KG1 (cell line): ENCODE measurements at places on chromosomes 16 and 17.

DNA sequence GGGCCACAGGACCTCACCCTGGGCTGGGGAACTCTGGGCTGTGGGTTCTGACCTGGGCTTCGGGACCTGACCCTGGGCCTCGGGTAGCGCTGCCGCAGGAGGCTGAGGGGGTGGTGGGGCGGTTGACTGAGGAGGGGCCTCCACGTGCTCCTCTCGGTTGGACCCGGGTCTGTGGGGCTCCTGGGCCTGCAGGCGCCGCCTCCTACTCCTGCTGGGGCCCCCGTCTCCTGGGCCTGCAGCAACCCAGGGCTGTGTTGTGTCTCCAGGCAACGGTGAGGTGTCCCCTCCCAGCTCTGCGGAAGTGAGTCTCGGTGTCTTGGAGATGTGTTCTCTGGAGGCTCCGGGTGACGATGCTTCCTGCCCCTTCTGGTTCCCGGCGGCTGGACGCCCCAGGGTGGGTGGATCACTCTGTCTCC is 41.5 kb upstream of the GNG13 start:
- no peak for DNase-seq

GRCh38 chr17:44961921-44962350 is 6.2 kb downstream of the C1QL1 start:
- DNase-seq: no peak

- no peak for DNase-seq
Observed at GRCh38 chr16:67530013-67530939, 1.6 kb downstream of the RIPOR1 start.

DNA sequence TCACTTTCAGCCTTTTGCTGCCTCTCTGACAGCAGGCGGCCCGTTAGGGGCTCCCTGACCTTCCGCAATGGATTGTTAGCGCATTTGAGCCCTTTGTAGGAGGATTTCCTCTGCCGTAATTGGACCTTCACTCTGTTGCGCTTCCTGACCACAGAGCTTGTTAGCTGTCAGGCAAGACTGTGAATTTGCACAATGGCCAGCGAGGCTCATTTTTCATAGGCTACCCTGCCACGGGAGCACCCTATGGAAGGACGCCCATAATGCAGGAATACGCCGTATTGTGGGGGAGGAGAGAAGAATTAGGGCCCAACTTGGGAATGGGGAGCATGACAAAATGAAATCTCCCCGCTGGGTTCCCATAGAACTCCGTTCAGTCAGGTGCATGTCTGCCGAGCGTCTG is 205.2 kb upstream of the NLRP1 start:
- no peak for DNase-seq

GRCh38 chr16:4376126-4376892 is 4.7 kb downstream of the VASN start:
- no peak for DNase-seq

DNA sequence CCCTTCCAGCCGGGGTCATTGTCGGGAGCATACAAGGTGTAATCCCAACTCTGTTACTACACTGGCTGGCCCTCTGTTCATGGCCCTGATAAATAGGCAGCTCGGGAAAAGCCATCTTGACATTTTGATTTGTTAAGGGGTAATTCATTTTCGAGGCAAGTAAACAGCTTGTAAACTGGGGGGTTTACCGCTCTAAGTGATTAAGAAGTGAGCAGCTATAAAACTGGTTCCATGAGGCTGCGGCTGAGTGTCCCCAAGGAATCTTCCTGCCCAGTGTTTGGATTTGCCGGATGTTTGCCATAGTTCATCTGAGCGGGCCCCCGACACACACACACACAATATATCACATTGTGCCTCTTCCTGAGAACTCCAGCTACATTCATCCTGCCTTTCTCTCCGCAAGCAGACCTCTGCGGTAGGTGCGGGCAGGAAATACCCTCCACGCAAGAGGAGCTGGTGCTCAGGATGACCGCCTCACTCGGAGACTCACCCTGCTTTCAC is 92.2 kb downstream of the SOCS1 start:
- no peak for DNase-seq

- DNase-seq: no peak
Observed at GRCh38 chr17:33949100-33949499, 306.0 kb upstream of the CCL2 start.

GRCh38 chr16:6645768-6646568 is 686.7 kb upstream of the RBFOX1 start:
- DNase-seq: no peak

- DNase-seq: no peak
Observed at GRCh38 chr16:70257391-70257790, 5.7 kb upstream of the EXOSC6 start.

- no peak for DNase-seq
Observed at GRCh38 chr17:31453896-31454295, 62.4 kb downstream of the RAB11FIP4 start.

DNA sequence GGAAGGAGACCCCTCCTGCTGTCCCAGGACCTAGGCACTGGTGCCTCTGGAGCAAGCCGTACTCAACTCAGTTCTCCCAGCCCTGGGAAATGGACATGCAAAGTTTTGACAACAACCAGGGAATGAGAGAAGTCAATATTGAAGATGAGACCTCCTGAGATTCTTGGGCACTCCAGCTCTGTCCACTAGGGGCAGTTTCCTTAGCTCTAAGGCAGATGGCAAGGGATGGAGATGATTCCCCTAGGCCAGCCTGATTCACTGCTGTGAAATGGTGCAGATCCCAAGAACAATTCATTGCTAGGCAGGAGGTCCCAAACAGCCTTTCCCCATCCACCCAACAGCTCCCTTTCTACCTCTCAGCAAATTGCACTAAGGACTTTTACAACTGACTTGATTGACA is 20.5 kb upstream of the SDR42E2 start:
- DNase-seq: no peak

- DNase-seq: no peak
Observed at GRCh38 chr16:88578446-88579313, 8.5 kb downstream of the ZC3H18 start.

DNA sequence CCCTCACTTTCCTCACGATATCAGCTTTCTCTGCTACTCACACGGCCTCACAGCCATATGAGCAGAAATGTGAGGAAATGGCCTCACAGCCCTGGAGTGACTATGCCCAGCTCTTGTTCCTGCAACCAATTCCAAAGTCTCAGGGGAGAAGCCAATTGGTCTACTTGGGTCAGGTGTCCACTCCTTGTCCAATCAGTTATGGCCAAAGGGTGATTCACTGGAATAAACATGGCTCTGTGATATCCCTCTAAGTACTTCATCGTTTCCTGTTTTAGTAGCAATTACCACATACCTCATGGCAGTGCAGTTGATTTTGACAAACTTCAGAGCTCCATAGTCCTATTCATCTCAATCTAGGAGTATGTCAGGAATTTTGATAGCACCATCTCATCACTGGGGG is 195.4 kb downstream of the KATNIP start:
- no peak for DNase-seq

DNA sequence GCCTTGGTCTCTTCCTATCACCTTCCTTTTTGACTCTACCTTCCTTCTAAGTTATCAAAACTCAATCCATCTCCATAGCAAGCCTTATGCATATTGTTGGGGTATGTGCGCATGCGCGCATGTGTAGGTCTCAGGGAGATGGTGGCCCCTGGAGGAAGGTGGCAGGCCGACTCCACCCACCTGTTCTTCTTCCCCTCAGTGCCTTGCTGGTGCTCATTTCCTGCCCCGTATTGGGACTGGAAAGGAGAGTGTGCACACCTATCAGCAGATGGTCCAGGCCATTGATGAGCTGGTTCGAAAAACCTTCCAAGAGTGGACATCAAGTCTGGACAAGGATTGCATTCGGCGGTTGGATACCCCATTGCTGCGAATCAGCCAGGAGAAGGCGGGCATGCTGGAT is 25.2 kb downstream of the DNAH2 start:
- DNase-seq: no peak

DNA sequence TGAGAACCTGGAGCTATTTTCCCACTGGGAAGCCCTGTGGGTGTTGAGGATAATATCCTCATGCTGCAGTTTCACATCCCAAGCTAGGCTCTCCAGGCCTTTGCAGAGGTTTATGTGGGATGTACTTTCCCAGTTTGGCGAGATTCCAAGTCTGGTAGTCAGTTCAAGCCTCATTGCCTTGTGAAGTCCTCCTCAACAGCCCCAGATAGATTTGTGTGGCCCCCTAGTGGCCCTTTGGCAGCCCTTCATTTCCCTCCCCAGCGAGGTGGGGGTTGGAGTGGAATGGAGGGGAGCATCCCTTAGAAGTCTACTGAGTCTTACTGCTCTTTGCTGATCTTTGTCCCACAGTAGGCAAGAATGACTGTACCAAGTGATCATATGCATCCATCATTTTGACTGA is 137.9 kb downstream of the CDH11 start:
- DNase-seq: no peak

DNA sequence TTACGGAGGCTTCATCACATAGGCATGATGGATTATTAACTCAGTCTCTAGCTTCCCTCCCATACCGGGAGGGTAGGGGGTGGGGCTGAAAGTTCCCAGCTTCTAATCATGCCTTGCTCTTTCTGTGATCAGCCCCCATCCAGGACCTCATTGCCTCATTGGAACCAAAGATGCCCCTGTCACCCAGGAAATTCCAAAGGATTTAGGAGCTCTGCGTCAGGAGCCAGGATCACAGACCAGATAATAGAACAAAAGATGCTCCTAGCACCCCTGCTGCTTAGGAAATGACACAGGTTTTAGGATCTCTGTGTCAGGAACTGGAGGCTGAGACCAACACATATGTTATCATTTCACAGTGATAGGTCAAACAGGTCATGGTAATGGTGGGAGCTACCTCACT is 9.7 kb downstream of the USB1 start:
- DNase-seq: no peak

DNA sequence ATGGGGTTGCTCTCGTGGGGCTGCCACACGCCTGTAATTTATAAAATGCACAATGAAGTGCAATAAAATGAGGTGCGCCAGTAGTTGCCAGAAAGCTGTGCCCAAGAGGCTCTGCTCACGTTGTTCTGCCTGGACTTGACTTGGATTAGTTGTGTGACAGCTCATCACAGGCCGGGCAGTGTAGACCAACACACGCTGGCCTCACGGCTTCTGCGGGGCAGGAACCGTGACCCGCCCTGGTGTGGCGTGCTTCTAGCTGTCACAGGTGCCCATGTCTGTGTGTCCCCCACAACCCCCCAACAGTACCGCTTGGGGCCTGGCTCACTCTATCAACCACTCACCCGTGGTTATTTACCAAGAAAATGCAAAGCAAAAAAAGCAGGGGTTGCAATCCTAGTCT is 112.2 kb upstream of the ZNF750 start:
- DNase-seq: no peak

DNA sequence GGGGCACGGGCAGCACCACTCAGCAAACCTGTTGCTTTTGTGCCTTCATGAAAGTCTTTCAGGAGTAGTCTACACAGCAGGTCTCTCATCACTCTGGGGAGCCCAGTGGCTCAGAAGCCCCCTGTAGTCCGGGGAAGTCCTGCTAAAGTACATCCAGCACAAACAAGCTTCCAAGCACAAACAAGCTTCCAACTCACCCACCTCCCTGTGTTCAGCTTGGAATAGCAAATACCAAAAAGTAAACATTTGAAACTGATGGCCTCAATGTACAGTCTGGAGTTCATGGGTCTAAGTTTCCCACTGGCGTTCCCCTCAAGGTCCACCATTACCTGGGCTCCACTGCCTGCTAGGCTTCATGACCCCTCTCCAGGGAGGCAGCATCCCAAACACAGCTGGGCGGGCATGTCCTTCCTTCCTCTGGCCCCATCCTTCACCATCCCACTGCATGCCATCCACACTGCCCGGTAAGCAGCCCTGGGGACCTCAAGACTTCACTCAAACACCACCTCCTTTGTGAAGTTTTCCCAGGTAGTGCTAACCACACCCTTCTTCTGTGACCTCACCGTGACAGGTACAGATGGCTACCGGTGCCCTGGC is 62.8 kb upstream of the SIAH1 start:
- no peak for DNase-seq

DNA sequence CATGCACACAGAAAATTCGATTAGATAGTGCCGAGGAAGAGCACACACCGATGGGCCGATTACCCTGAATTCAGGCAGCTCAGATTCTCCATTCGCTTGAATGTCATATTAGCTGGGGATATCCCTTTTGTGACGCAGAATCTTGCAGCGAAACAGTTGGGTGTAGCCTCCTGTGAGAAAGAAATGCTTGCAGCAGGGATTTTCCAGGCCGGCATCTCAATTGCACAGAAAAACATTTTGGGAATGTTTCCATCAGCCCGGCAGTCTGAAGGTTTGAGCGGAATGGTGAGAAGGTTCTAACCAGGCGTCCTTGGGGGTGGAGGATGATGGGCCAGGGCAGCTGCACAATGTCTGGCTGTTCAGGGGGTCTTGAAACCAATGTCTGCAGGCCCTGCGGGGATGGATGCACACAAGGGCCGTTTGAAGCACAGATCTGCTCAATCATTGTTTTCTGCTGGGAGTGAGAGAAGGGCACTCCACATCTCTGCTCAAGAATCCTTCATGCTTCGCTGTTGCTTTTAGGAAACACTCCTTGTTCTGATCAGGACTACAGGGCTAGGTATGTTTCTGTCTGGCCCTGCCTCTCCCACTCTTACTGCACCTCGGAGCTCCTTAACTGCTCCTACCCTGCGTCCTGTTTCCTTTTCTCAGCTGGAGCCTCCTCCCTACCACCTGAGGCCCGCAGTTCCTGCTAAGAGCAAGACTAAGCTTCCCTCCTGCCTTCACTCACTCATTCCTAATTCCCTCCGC is 94.6 kb downstream of the CMIP start:
- DNase-seq: no peak

GRCh38 chr17:8294814-8295316 is 335 bp downstream of the SLC25A35 start:
- DNase-seq: no peak
